ENCODE measurements at places on chromosomes 12 and 14. TPM values are rescaled to one million over a fixed set of nuclear protein-coding genes. Genes with fewer than 3 reads are reported as not detected.
A peak's percentile ranks its signal among the peaks of the same experiment; 100 is the strongest.

TMEM253 gene
- not detected for total RNA-seq

RNASE13 gene
- not detected for total RNA-seq

REP15 gene
- 2.5 TPM for total RNA-seq

FBLN5 gene
- 9.7 TPM for total RNA-seq

PLCZ1 gene
- not detected for total RNA-seq

DNA sequence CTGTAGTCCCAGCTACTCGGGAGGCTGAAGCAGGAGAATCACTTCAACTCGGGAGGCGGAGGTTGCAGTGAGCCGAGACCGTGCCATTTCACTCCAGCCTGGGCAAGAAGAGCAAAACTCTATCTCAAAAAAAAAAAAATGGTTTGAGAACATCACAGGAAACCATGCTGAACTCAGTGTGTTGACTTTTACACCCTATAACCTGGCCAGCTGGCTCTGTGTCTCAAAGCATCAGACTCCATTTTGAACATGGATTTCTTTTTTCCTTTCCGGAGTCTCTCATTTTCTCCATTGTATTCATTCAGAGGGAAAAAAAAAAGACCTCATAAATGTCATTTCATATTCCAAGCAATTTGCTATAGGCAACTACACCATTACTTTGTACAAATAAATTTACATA, 63.2 kb upstream of the FOXN3 start:
- DNase-seq: no peak

DNA sequence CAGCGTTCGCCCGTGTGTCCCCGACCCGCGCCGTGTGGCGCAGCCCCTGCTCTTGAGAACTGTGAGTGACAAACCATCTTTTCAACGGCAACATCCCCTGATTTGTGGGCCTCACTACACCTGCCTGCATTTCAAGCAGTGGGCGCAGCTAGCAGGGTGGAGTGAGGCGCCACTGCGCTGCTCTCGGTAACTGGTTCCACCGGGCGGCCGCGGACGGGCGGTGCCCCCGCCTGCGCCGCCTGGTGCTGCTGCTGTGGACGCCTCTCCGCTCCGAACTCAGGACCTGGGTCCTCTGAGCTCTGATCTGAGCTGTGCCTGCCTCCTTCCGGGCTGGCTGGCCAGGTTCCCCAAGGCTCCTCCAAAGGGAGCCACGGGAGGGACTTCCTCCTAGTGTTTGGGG, 5.9 kb upstream of the DEGS2 start:
- no peak for DNase-seq

DNA sequence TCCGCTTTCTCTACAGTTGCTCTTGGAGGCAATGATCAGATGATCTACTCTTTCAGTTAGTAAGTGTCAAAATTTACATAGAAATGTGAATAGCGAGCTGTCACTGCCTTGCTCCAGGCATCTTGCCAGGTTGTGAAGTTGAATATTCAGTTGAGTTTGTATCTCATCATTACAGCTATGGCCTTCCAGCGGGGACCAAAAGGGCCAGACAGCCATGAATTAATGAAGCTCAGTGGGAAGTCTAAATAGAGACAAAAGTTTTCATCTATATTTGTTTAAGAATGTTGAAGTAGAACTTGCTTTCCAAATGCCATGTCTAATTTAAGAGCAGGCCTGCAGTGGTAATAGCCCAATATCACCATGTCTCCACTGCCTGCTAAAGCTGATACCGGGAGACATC, 387.8 kb downstream of the FLRT2 start:
- DNase-seq: no peak

GRCh38 chr12:106107566-106107965, 31.2 kb downstream of the NUAK1 start:
- DNase-seq: peak; percentile 68

GRCh38 chr14:56449670-56450213, 129.9 kb upstream of the TMEM260 start:
- DNase-seq: no peak

DNA sequence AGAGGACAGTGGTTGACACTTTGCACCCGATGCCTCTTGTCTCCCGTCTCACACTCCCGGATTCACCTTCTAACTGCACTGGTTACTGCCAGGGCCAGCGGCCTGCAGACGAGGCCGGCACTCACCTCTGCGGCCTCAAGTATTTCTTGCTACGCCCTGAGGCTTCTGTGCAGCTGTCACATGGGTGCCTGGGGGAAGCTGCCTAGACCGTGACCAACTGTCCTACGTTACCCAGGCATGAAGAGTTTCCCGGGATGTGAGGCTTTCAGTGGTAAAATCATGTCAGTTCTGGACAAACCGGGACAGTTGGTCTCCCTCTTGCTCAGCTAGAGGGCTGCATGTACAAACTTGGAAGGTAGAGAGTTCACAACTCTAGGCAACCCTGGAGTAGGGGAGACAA, 274.5 kb downstream of the GLT1D1 start:
- no peak for DNase-seq

GRCh38 chr12:26229910-26230309, 34.5 kb downstream of the SSPN start:
- DNase-seq: no peak

DNA sequence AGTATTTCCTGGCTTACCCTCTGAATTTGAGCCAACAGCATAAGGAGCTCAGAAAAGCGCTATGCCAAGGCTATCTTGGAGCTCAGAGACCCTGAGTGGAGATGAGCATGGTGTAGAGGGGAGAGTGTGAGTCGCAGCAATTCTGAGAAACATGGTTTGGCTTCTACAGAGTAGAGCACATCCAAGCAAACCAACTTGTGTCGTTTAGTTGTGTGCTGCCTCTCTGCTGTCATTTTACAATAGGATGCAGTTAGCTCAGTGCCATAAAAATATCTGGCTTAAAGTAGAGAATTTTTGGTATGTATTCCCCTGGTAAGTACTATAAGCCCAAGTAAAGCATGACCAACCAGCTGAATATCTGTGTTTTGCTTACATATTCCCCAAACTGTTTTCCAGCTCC, 249.2 kb downstream of the TRHDE start:
- no peak for DNase-seq

DNA sequence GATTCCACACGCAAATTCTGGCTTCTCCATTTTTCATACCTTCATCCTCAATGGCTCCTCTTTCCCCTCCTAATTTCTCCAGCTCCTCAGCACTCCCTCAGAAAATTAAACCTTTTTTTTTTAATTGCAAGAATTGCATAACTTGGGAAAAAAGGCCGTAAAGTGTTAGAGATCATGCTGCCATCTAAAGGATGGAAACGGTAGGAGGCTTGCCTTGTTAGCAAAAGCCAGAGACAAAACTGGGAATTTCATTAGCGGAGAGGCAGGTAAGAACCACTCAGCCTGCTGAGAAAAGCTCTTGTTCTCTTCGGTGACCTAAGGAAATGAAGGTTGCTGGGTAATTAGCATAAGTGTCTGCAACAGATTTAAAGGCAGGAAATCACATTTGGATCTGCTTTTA, 204.3 kb downstream of the AEBP2 start:
- DNase-seq: peak; percentile 68

- peak; percentile 99 for DNase-seq
These were observed 1.2 kb downstream of the YBX3 start for GRCh38 chr12:10721651-10722501.

- DNase-seq: no peak
These were observed 24.7 kb downstream of the SERPINA3 start for GRCh38 chr14:94636744-94637412.
